ENCODE measurements at places on chromosomes 1 and 21. TPM values are rescaled to one million over a fixed set of nuclear protein-coding genes. Genes with fewer than 3 reads are reported as not detected.

F13B gene
- total RNA-seq, result not detected

VCAM1 gene
- total RNA-seq, result 25.3 TPM

NHLH2 gene
- total RNA-seq, result not detected

ELF3 gene
- not detected for total RNA-seq

GPR52 gene
- total RNA-seq, result 3.2 TPM

OVAAL gene
- not detected for total RNA-seq

GREM2 gene
- total RNA-seq, result 0.22 TPM

MXRA8 gene
- total RNA-seq, result 226 TPM
